ENCODE measurements at places on chromosomes 2 and 18.

- peak; percentile 29 for DNase-seq
Measured at GRCh38 chr18:37778417-37779165, 213.0 kb upstream of the CELF4 start.

- no peak for DNase-seq
Measured at GRCh38 chr2:673016-673415, 4.2 kb downstream of the TMEM18 start.

- DNase-seq: no peak
Measured at GRCh38 chr2:22901471-22902179, 483.4 kb upstream of the KLHL29 start.

GRCh38 chr2:109213646-109214433 is 84.8 kb downstream of the SH3RF3 start:
- DNase-seq: no peak

DNA sequence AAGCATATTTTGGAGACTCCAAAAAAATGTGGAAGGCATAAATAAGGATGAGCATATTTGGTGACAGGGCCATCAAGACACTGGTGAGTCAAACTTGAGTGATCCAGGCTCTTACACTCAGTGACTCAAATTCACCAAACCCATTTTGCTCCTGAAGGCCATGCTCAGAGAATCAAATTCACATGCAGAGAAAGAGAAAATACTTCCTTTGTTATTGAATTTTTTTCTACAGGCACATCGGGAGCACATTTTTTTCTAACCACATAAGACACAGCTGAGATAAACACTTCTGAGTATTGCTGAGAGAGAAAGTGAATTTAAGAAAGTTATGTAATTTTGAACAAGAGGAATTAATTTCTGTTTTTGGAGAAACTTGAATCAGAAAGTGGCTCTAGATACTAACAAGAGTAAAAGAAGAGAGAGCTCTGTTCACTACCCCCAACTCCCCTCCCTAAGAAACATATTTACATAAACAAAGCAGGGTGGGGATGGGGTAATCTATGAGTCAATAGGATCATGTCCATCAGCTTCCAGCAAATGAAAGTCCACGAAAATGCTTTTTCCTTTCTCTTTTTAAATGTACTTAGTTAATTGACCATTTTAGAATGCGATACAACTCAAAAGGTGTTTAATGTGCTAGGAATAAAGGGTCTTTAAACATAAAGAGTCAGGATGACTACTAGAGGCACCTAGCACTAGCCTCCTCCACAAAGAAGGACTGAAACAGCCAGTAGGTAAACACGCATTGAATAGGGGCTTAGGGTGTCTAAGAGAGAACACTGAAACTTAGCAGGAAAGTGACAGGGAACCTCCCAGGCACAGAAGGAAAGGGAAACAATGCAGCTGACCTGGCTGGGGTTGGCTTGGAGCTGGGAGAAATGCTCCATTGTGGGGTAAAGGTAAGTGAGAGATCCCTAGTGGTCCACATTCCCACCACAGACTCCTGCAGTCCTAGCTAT is 152.3 kb downstream of the KCNE4 start:
- DNase-seq: no peak

- no peak for DNase-seq
Measured at GRCh38 chr2:207255565-207256470, 90.1 kb upstream of the KLF7 start.

All from left renal cortex interstitium (tissue), 4 donors.